ENCODE measurements at places on chromosomes 12 and 14.

GRCh38 chr14:31207287-31207754, 272 bp downstream of the HECTD1 start:
- DNase-seq: no peak

GRCh38 chr12:53588123-53588522, 38.1 kb downstream of the ATF7 start:
- no peak for DNase-seq

GRCh38 chr12:17060260-17060659, 454.3 kb upstream of the LMO3 start:
- no peak for DNase-seq

- DNase-seq: no peak
These were observed 3.7 kb downstream of the ARHGDIB start for GRCh38 chr12:14957551-14958168.

- no peak for DNase-seq
These were observed 84.6 kb upstream of the NAV3 start for GRCh38 chr12:77746096-77746495.

GRCh38 chr14:75723716-75724115, 62.7 kb downstream of the TTLL5 start:
- DNase-seq: no peak

DNA sequence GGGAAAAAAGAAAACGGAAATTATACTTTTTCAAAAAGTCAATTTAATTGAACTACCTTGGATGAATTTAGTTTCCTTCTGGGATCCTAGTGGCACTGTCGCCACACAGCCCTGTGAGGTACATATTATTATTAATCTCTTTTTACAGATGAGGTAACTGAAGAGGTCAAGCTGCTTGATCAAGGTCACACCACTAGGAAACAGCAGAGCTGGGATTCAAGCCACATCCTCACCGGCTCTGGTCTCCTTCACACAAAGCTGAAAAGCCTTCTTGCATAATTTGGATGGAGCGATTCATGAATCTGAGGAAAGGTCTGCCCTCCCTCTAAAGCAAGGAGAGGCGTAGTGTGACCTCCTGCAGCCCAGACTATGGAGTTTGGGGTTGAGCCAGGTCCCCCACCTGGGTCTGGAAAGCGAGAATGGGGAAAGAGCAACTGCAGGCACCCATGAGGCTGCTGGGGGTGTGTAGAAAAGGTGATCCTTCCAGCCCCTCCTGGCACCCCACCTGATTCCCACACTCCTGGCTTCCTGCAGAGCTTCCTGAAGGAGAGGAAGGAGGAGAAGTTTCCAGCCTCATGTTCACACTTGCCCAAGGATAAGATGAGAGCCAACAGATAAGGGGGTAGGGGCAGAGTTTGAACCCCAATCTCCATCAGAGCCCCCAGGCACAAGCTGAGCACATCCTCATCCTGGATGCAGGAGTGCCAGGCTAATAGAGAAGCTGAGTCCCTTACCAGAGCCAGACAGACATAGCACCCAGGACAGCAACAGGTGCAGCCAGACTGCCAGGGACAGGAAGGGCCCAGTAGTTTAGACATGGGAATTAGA, 3.9 kb upstream of the KRT79 start:
- no peak for DNase-seq

GRCh38 chr14:20719777-20720176, 25.9 kb upstream of the EDDM3A start:
- DNase-seq: no peak
